ENCODE measurements at places on chromosomes 3 and 15. TPM values are rescaled to one million over a fixed set of nuclear protein-coding genes. Genes with fewer than 3 reads are reported as not detected.

DNA sequence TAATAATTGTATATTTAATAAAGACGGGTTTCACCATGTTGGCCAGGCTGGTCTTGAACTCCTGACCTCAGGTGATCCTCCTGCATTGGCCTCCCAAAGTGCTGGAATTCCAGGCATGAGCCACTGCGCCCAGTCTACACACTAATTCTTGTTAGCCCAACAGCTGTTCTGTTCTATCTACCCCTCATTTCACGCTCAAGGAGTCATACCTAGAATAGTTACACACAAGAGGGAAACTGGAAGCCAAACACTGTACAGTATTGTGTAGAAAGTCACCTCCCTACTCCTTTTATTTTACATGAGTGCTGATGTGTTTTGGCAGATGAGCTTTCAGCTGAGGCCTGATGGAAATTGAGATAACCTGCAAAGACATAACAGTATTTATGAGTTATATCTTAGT is 13.4 kb upstream of the CTDSPL2 start:
- no peaks in the 10 kb centered on the region for H3K4me1 ChIP-seq
- no peaks in the 10 kb centered on the region for H3K27me3 ChIP-seq
- DNase-seq: no peak
- H3K27ac ChIP-seq: no peak overlapping the region
- no peak overlapping the region for H3K4me3 ChIP-seq

DNA sequence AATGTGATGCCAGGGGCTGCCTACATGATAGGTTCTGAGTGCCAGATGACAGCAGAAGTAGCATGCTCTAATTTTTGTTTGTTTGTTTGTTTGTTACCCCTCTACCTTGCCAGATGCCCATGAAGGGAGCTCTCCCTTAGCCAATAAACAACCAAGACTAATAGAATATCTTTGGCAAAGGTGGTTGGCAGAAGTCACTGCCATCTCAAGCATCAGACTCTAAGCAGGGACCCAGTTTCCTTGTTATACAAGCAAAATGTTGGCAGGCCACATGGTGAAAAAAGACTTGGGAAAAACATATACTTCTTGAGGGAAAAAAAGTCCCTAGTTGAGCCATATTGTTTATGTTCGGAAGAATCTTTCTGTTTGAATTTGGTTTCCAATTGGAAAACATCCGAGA is 609.0 kb upstream of the CFAP20DC start:
- H3K4me3 ChIP-seq: no peak overlapping the region
- H3K27me3 ChIP-seq: peaks cover 4% of the 10 kb centered on the region
- H3K36me3 ChIP-seq: no peaks in the 10 kb centered on the region
- no peaks in the 10 kb centered on the region for H3K4me1 ChIP-seq
- no peak overlapping the region for H3K27ac ChIP-seq
- no peak for DNase-seq

- peaks cover 9% of the 10 kb centered on the region for H3K4me1 ChIP-seq
- H3K27ac ChIP-seq: no peak within 1 kb of the TSS
- H3K27me3 ChIP-seq: peaks cover 82% of the 10 kb centered on the region
- no peak for DNase-seq
- peak within 1 kb of the TSS; percentile 89 for H3K4me3 ChIP-seq
Observed at GRCh38 chr3:113211330-113212149, at the start of gene BOC. Gene BOC, plus strand, starts transcription at chr3:113211557. Its CDS starts 38,246 bp downstream, at chr3:113249803.

- H3K27ac ChIP-seq: no peak overlapping the region
- peaks cover 12% of the 10 kb centered on the region for H3K4me1 ChIP-seq
- H3K4me3 ChIP-seq: no peak overlapping the region
- H3K27me3 ChIP-seq: peaks cover 4% of the 10 kb centered on the region
- no peaks in the 10 kb centered on the region for H3K36me3 ChIP-seq
Observed at GRCh38 chr15:69398491-69398891, 15.7 kb upstream of the KIF23 start.

TOPAZ1 gene
- total RNA-seq: not detected
